ENCODE measurements at places on chromosomes 2 and 18.
A peak's percentile ranks its signal among the peaks of the same experiment; 100 is the strongest.

- no peak for DNase-seq
Measured at GRCh38 chr2:88069117-88069516, 1.5 kb downstream of the SMYD1 start.

GRCh38 chr2:102848366-102848839 lies 86.6 kb downstream of the TMEM182 start:
- DNase-seq = peak; percentile 36

GRCh38 chr2:74725287-74725686 lies 71.2 kb downstream of the SEMA4F start:
- DNase-seq = no peak

DNA sequence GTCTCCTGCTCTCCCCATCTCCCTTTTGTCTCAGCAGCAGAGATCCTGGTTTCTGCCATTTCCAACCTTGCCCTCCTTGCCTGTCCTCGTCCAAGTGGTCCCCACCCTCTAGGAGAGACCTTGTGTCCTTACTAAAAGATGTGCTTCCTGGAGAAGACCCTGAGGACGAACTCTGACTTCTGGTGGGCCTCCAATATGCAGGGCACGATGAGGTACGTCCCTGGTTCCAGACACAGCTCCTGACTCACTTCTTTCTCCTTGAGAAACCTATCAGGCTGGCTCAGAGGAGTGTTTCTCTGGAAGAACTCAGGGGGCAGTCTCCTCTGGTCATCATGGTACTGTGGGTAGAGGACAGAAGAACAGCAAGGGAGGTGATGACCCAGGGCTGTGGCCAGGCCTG lies 28.2 kb downstream of the CAPN14 start:
- no peak for DNase-seq

GRCh38 chr18:45019469-45019868 lies 338.8 kb downstream of the SETBP1 start:
- no peak for DNase-seq

DNA sequence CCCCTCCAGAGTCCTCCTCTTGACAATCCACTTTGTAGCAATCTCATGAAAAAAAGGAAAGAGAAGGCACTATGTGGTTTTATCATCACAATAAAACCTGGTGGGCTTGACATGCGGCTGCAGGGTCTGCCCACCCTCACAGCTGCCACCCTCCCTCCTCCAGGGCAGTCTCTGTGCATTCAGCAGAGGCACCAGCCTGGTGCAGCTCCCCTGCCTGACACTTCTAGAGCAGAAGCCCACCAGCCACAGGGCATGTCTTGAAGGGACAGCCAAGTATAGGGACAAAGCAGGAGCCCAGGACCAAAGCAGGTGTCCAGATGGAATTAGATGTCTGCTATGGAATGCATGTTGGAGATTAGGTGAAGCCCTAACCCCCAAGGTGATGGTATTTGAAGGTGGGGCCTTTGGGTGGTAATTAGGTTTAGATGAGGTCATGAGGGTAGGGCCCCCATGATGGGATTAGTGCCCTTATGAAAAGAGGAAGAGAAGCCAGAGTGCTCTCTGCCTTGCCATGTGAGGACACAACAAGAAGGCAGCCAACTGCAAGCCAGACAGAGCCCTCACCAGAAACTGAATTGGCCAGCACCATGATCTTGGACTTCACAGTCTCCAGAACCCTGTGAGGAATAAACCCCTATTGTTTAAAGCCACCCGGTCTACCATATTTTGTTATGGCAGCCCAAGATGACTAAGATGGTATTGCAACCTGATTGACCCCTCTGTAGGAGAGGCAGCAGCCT lies 86.9 kb downstream of the MCFD2 start:
- DNase-seq = no peak

- DNase-seq = peak; percentile 59
Measured at GRCh38 chr2:223532161-223532560, 70.0 kb downstream of the SCG2 start.

- DNase-seq = peak; percentile 10
Measured at GRCh38 chr2:117065912-117066311, 748.6 kb upstream of the DDX18 start.

Data from astrocyte (in vitro differentiated cells and primary cell).